ENCODE measurements at places on chromosomes 2 and 18.

DNA sequence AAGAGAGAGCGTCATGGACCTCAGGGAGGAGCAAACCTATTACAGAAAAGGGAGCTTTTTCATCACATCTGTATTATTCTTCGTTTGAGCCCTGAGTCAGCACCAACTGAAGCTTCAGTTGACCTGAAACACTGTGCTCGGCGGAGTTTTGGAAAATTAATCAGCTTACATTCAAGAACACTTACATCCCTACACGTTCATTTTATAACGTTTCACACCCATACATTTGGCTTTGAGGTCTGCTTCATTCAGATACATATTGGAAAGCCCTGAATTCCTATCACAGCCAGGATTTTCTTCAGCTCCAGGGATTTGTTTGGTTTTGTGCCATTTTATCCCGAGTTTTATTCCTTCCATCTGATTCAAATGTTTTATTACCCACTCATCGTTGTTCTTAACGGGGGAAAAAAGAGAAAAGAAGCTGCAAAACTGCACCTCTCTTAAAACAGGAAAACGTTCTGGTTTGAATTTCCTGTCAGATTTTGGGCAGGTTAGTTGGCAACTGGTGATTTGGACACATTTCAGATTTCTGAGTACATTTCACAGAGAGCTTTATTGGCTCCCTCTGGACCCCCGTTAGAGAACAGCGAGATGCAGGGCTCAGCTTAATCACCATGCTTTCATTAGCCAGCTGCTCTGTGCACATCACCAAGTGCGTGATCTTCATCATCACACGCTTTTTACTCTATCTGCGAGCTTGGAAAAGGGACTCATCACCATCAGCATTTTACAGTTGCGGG lies 88.8 kb downstream of the CDC42EP3 start:
- no peak for DNase-seq

DNA sequence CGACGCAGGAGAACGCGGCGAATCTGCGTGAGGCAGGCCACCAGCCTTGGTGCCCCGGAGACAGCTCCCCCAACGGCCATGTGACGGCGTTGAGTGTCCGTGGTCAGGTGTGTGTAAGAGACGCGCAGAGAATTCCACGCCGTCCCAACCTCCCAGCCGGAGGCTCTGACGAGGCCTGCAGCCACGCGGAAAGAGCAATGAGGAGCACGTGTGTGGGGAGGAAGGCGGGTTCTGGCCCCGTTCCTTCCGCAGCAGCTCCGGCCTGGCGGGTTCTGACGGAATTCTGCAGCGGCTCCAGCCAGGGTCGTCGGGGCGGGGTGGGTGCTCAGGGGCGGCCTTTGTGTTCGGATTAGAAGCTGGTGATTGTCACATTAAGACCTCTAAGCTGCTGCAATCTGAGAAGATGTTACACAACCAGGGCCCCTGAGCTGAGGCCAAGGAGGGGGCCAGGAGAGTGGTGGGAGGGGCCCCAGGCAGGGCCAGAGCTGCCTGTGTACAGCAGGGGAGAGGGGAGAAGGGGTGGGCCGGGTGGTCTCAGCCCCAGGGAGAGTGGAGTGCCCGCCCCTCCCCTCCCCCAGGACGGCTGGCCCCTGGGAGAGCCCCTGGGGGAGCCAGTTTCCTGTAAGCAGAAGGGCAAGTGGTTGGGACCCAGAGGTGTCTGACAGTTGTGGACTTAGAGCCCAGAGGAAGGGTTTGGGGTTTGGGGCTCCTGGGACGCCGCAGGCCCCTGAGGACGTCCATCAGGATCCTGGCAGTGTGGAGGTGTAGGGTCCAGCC lies 5.1 kb upstream of the GAL3ST2 start:
- DNase-seq = no peak

DNA sequence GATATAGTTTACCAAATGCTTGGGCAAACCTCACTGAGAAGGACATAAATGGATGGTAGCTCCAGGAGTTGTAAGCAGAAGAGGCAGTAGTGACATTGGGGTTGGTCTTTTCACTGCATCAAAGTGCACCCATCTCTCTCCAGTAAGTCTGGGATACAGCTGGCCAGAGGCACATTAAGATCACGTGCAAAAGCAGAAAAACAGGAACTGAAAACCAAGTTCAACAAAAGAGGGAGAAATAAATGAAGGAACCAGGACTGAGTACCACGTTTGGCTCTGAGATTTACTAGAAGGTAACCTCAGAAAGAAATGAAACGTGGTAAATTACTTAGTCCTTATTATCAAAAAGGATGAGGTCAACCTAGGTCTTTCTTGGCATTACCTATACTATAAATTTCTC lies 259.2 kb downstream of the OSR1 start:
- no peak for DNase-seq

- DNase-seq = peak; percentile 45
These were observed 811.6 kb downstream of the PLCL1 start for GRCh38 chr2:198615972-198616371.

DNA sequence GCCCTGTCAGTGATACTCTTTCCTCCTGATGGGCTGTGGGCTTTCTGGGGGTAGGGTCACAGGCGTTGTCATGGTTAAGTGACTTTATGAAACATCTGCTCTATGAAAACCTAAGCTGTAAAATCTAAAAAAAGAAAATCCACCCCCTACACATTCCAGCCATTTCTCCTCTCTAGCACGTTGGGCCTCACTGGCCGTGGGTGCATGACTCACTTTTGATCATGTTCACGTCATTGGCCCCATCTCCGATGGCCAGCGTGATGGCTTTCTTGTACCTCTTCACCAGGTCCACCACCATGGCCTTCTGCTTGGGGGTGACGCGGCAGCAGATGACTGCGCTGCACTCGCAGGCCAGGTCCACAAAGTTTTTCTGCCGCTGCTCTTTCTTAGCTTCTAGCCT lies 39.3 kb upstream of the NARS1 start:
- peak; percentile 58 for DNase-seq

GRCh38 chr2:229083606-229084340 lies 187.3 kb downstream of the PID1 start:
- no peak for DNase-seq

- no peak for DNase-seq
These were observed 8.9 kb upstream of the RPRM start for GRCh38 chr2:153487448-153487847.

- peak; percentile 59 for DNase-seq
These were observed 26.5 kb downstream of the EIF4E2 start for GRCh38 chr2:232576995-232577394.

- DNase-seq = peak; percentile 25
These were observed 4.2 kb upstream of the PAX8 start for GRCh38 chr2:113282747-113283533.

DNA sequence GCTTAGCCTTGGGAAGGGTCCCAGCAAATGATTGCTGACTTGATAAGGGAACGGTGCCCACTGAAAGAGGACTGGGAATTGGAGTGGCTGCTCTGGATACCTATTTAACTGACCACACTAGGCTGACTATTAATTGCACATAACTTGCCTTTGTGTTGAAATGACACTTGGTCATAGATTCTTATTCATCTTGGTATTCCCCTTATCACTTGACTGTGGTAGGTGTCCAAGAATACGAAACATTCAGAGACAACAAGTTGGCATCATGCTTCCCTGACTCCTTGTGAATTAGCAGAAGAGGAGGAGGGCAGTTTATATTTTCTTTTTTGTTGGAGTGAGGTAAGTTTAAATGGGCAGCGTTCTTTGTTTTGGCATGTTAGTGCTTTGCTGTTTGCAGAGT lies 13.4 kb downstream of the FMNL2 start:
- no peak for DNase-seq

Measured in astrocyte of the spinal cord (primary cell).